ENCODE measurements at places on chromosomes 6 and 20. TPM values are rescaled to one million over a fixed set of nuclear protein-coding genes. Genes with fewer than 3 reads are reported as not detected.

Gene SLC12A5
- total RNA-seq, result under 0.01 TPM

Gene MAPK14
- total RNA-seq, result 95.6 TPM

Gene MAFB
- total RNA-seq, result 32.9 TPM

Gene TMEM14A
- 36.3 TPM for total RNA-seq

Gene CTAGE9
- not detected for total RNA-seq

Gene LRRN4
- under 0.01 TPM for total RNA-seq

Gene DSP
- total RNA-seq, result 1.3 TPM

Gene FAM184A
- total RNA-seq, result 1.8 TPM

Gene EIF2S2
- total RNA-seq, result 113 TPM

Gene PFDN6
- total RNA-seq, result 26.2 TPM

Gene DUSP15
- total RNA-seq, result 1.6 TPM

Gene LPA
- total RNA-seq, result not detected

Gene RAB44
- 0.13 TPM for total RNA-seq

Gene MTFR2
- 3.1 TPM for total RNA-seq

Gene ENPP5
- 0.13 TPM for total RNA-seq

Gene MRAP2
- 27.2 TPM for total RNA-seq

Gene SGK2
- 1.4 TPM for total RNA-seq

Gene TINAG
- 0.13 TPM for total RNA-seq

Gene MOG
- not detected for total RNA-seq

Gene CYP24A1
- total RNA-seq, result 0.43 TPM

Gene HACE1
- total RNA-seq, result 17.2 TPM

Gene LY6G6D
- not detected for total RNA-seq

Gene TMEM242
- 7.6 TPM for total RNA-seq

Gene TCF21
- not detected for total RNA-seq

Gene SIGLEC1
- not detected for total RNA-seq

Gene DNMT3B
- 2.0 TPM for total RNA-seq

Gene PRDM1
- 1.7 TPM for total RNA-seq

Gene CTCFL
- not detected for total RNA-seq

Gene CLIC5
- total RNA-seq, result under 0.01 TPM

Gene CD93
- 0.54 TPM for total RNA-seq
